ENCODE measurements at places on chromosomes 2 and 18.
A peak's percentile ranks its signal among the peaks of the same experiment; 100 is the strongest.

- DNase-seq, result no peak
These were observed 84.7 kb downstream of the TGFA start for GRCh38 chr2:70468878-70469277.

DNA sequence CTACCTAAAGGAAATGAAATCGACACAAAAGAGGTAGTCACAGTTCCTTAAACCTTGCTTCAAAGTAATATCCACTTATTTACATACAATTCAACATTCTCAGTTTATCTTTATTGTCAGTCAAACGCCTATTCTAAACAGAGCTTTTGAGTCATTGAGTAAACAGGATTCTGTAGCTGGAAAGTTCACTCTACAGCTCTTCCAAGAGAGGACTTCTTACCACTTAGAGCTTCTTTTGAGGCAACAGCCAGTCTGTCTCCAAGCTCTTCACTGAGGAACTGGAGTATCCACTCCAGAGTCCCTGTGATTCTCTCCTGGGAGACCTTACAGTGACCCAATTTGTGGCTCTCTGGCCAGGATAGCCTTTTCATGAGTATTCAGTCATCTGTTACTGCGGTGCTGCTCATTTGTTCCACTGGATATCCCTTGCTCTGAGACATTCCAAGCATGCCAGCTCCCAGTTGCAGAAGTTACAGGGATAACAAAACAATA is 210.9 kb upstream of the OSR1 start:
- DNase-seq, result no peak

GRCh38 chr2:184372484-184372883 is 225.8 kb upstream of the ZNF804A start:
- no peak for DNase-seq

DNA sequence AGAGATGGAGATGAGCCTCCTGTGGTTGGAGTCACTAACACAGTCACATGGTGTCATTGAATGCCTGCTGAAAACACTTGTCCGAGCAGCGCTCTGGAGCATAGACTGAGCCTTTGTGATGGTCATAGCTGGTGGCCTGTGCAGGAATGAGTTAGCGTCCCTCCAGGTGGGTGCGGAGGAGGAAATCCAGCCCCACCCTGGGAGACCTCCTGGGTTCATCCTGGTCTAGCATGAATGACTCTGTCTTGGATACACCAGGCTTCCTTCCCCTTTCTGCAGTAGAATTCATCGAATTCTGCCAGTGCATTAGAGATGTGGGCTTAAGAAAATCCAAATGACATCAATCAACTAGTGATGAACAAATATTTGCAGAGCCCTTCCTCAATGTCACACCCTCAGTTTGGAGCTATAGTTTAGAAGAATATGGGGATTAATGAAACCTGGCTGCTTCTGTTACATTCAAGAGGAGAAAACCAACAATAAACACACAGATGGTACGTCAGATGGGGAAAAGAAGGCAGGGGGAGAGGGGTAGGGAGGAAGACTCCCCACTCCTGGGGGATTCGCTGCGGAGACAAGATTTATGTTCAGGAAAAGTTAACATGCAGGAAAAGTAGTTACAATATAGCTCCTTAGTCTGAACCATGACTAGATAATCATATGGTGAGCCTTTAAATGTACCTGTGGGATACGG is 136.7 kb downstream of the DDX1 start:
- DNase-seq, result no peak

DNA sequence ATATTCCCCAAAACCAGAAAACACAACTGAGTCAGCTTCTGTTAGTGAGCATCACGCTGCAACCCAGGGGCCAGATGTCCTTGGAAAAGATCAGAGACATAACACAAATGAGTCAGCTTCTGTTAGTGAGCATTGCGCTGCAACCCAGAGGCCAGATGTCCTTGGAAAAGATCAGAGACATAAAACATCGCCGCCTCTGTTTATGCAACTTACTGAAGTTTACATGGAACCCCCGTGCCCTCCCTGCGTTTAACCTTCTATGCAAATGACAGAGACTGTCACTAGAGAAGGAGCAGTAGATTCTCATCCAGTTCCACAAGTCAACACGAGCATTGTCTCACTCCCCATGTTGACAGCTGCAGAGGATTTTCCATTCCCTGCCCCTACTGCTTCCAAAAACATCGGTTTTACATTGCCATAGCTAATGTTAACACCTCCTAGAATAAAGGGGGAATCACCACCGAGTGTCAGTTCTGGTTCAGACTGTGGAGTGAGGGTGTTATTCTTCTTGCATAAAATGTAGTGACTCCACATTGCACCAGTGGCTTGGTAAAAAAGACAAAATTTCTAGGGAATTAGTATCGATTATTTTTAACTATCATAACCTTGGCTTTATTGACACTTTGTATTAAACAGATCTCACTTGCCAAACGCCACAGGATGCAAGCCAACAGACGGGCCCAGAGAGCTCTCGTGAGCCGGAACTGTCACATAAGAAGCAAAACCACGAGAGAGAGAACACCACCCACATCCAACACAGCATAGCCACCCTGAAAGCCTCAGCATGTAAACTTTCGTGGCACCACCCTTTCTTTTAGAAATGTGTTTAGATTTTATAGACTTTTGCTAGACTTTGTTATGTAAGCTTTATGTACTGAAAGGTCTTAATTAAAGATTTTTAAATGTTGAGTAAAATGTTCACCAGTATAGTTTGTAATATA is 87.7 kb downstream of the SH3YL1 start:
- peak; percentile 8 for DNase-seq

- peak; percentile 12 for DNase-seq
These were observed 22.9 kb downstream of the RBM43 start for GRCh38 chr2:151238527-151239487.

- no peak for DNase-seq
These were observed 957.1 kb upstream of the CHAC2 start for GRCh38 chr2:52810460-52810859.

- no peak for DNase-seq
These were observed 47.8 kb downstream of the TMEM163 start for GRCh38 chr2:134670955-134671354.

- no peak for DNase-seq
These were observed 112.2 kb upstream of the ANKRD30BL start for GRCh38 chr2:132274000-132274399.

DNA sequence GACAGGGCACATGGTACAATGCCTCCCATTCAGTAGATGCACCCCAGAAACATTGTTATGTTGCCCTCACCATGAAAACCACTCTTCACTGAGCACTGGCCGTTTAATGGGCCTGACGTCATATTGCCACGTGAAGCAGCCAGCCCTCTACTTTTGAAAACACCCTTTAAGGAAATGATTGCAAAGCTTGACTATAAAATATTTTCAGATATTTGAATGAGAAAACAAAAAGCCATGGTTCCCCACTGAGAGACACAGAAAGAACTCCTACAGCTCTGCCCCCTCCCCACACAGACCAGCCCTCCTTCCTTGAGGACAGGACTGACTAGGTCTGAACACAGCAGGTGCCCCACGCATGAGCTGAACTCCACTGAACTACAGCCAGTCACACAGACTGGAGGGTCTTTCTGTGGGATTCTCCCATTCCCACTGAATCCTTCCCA is 349.1 kb downstream of the ANAPC1 start:
- no peak for DNase-seq

GRCh38 chr2:191894681-191895147 is 47.8 kb upstream of the CAVIN2 start:
- no peak for DNase-seq

DNA sequence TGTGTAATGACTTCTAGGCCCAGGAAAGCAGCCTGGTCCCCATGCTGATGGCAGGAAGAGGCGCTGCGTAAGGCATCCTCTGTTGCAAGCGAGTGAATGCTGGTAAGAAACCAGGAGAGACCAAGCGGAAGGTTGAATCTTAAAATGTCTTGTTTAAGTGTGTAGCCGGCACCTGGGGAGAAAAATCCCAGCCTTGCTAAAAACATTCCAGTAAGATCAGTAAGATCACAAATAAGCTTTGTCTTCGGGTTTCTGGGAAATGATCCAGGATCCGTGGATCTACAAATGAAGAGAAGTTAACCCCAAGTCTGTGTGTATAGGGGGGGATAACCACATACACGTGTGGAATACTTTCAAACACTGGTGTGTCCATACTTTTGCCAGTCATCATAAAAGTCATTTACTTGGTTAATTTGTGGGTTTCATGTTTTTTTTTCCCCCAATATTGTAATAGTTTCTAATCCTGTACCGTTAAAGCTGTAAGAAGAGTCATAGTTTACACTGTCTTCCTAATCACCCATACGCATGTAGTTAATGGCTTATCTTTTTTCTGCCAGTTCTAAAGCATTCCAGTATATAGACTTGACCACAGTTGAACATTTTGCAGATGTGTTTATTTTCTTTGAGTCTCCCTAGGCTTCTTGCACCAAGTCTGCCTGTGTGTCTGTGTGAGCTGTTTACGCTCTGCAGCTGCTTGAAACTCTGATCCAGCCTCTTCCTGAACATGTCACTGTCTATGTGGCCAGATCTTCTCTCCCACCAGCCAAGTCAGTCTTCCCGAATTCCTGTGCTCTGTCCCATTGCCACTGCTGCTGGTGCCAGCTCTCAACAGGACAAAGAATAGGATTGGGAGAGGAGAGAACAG is 135.9 kb upstream of the ARL4C start:
- DNase-seq, result no peak

DNA sequence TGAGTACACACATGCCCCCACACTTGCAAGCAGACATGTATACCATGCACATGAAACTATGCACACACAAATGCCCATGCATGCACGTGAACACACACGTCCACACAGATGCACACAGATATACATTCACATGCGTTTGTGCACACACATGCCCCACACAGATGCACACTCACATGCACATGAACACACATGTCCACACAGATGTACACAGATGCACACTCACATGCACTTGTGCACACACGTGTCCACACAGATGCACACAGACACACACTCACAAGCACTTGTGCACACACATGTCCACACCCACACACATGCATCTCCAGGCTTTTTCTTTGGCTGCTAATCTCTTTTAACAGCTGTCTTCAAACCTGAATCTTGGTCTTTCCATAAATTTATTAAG is 31.1 kb downstream of the SNTG2 start:
- no peak for DNase-seq

- no peak for DNase-seq
These were observed 180.8 kb upstream of the MMADHC start for GRCh38 chr2:149768320-149768799.

GRCh38 chr2:82998781-82999180 is 1460.3 kb downstream of the SUCLG1 start:
- DNase-seq, result no peak
